ENCODE measurements at places on chromosomes 7 and 10.

DNA sequence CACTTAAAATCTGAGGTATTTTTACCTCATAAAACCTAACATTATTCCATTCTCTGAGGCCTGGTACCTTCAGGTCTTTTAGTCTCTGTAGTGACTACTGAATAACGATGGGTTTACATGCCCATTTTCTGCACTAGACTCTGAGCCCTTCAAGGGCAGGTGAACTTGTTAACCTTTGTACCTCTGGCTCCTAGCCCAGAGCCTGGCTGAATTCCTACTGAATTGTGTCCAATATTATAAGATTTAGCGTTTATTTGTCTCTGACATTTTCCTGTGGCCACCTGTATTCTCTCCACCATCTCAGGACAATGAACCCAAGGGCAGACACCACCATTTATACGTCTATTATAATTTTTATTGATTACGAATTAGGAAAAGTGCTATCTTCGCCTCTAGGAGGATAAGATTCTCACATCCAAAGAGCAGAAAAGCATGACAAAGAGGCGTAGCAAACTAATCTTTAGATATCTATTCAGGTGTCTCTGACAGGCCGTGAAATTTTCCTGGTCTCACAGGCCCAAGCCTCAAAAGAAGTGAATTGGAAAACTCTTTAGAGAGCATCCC, 27.9 kb upstream of the HNRNPH3 start:
- DNase-seq = no peak

DNA sequence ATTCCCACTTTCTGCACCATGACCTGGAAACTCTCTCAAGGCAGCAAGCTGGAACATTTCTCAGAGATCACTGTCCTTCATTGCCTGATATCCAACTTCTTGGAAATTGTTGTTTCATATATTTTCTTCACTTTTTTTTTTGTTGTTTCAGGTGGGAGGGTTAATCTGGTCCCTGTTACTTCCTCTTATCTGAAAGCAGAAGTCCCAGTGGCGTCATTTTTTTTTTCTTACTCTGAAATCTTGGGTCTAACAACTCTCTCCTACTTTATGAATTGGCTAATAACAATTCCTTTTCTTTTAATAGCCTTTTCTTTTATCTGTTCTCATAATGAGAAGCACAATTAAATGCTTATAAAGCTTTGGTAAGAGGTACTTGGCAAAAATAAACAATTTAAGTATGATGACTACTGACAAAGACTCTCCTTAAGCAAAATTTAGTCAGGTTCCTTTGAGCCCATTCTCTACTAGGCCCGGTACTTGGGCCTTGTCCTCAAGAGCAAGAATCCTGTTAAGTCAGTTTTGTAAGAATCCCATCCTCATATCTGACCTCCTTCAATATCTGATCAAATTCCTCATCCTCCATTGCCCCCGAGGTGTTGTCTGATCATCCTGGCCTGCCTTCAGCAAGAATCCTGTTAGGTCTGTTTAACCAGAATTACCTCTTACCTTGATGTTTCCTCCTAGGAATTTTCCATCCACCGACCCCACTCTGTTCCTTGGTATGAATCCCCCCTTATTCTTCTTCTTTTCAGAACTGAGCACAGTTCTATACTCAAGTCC, 11.5 kb upstream of the CC2D2B start:
- no peak for DNase-seq

GRCh38 chr7:3955751-3956696, 655.0 kb downstream of the SDK1 start:
- no peak for DNase-seq

DNA sequence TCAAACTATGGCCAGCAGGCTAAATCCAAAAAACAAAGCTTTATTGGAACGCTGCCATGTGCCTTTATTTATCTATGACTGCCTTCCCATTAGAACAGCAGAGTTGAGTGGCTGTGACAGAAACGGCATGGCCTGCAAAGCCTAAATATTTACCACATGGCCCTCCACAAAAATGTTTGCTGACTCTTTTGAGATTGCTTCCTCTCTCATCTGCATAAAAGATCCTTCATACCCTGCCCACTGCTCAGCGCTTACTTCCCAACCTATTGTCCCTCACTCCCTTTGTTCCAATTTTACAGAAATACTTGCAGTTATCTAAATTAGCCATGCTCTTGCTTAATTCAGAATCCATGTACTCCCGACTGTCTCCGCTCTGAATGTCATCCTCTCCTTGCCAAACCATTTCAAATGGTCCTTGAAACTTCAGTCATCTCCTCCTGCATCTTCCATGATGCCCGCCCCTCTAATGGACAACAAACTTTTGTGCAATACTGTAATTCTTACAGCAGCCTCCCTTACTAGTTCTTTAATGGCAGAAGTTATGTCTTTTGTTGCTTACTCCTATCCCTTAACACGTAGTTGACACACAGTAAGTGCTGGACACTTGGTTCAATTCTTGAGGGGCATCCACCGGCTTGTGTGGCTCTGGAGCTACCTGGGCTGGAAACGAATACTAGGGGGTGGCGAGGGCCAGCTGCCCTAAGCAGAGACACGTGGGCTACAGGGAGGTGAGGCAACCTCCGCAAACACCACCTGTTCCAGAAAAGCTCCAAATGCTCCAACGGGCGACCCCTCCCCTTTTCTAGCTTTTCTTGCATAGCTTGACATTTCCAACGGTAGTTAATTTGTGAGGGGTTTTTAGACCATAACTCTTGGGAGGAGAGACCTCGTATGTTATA, 832 bp downstream of the XRCC2 start:
- DNase-seq = peak; percentile 57

DNA sequence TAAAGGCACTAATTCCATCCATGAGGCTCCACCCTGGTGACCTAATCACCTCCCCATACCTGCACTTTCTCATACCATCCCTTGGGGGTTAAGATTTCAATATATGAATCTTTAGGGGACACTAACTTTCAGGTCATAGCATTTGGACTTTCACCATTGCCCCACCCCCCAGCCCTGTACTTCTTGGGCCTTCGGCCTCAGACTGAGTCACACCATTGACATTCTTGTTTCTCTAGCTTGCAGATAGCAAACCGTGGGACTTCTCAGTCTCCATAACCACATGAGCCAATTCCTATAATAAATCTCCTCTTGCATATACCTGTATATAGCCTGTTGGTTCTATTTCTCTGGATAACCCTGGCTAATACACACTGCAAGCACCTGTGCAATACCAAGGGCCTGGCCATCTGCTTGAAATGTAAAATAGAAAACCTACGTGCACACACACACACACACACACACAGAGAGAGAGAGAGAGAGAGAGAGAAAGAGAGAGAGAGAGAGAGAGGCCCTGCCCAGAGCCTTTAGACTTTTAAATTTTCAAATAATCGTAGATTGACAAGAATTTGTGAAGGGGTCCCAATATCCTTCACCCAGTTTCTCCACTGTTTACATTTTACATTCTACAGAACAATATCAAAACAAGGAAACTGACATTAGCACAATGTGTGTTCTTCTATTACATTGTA, 25.3 kb downstream of the ANXA8 start:
- no peak for DNase-seq

GRCh38 chr7:87874066-87874465, 2.1 kb downstream of the SLC25A40 start:
- DNase-seq = no peak

GRCh38 chr7:134770676-134771075, 8.8 kb upstream of the CALD1 start:
- DNase-seq = no peak

GRCh38 chr7:80018941-80019808, 115.5 kb upstream of the GNAI1 start:
- DNase-seq = peak; percentile 72

DNA sequence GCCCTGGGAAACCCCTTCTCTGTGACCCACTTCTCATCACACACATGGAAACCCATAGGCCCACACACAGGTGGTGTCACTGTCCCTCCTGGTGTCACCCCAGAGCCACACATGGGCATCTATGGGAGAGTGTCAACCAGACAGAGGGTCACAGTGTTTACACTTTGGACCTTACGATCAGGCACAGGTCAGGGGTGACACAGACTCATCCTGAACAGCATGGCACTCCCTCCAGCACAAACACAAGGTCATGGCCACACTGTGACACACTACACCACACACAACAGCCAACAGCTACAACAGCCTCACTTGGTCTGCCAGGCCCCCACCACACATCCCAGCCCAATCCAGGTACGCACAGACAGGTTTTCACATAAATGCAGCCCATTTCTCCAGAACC, 6.2 kb downstream of the TLX1 start:
- no peak for DNase-seq

- no peak for DNase-seq
These were observed 129.8 kb downstream of the DIP2C start for GRCh38 chr10:559767-560047.

- no peak for DNase-seq
These were observed 15.5 kb upstream of the FZD8 start for GRCh38 chr10:35657621-35658020.

- DNase-seq = no peak
These were observed 569.5 kb upstream of the MGMT start for GRCh38 chr10:128897401-128898129.

DNA sequence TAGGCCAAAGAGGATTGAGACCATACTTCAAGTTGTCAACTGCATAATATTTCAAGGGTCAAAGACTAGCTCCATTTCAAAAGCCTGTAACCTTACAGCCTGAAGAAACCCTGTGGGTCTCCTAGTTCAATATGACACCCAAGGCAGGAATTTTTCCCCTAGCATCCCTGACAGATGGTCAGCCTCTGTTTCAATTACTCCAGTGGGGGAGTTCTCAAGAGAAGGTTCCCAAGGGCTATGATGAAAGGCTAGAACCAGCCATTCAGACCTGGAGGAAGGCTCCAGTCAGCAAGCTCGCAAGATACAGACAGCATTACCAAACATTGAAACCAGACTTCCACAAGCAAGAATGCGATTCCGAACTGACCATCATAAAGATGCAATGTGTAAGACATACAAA, 1.6 kb downstream of the HTR7 start:
- DNase-seq = no peak

GRCh38 chr10:35821339-35821911, 179.3 kb upstream of the FZD8 start:
- DNase-seq = no peak

GRCh38 chr10:26391701-26392695, 46.1 kb upstream of the APBB1IP start:
- no peak for DNase-seq

- no peak for DNase-seq
These were observed 98.7 kb downstream of the CDK6 start for GRCh38 chr7:92737706-92738105.

GRCh38 chr10:36092116-36092515, 450.0 kb upstream of the FZD8 start:
- no peak for DNase-seq

GRCh38 chr10:79396520-79396919, 48.9 kb downstream of the ZCCHC24 start:
- DNase-seq = no peak

- DNase-seq = no peak
These were observed 7.9 kb upstream of the PAX2 start for GRCh38 chr10:100737355-100738054.

- DNase-seq = no peak
These were observed 235.8 kb upstream of the RHOBTB1 start for GRCh38 chr10:61179771-61180170.

DNA sequence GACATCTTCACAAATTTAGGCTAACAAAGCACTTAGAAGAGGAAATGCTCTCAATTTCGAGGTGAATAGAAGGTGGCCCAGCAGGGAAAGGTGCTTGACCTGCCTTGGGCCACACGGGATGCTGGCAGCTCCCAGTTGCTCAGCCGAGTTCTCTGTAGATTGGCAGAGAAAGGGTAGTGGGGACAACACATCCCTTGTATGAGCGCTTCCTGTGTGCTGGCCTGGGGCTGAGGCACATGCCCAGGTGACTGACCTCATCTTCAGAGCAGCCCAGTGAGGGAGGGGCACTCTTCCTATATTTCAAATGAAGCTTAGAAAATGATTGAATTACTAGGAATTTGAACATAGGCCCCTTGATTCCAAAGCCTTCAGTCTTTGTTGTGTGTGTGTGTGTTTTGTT, 20.2 kb downstream of the BAG3 start:
- no peak for DNase-seq

DNA sequence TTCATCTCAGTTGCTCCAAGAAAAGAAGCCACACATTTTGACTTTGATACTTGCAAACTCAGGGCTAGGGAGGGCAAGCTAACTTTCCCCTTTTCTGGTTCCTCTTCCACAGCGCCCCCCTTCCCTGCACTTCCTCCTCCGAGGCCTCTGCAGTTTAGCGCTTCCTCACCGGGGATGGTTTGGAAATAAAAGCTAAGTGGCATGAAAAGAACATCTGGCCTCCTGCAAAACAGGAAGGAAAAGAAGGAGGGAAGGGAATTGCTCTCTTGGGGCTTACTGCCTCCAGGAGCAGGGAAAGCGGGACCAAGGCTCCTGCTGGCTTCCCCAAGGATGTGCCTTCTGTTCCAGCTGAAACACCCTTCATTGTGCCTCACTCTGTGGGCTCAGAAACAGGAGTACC, 42.3 kb downstream of the PRKCQ start:
- DNase-seq = no peak

DNA sequence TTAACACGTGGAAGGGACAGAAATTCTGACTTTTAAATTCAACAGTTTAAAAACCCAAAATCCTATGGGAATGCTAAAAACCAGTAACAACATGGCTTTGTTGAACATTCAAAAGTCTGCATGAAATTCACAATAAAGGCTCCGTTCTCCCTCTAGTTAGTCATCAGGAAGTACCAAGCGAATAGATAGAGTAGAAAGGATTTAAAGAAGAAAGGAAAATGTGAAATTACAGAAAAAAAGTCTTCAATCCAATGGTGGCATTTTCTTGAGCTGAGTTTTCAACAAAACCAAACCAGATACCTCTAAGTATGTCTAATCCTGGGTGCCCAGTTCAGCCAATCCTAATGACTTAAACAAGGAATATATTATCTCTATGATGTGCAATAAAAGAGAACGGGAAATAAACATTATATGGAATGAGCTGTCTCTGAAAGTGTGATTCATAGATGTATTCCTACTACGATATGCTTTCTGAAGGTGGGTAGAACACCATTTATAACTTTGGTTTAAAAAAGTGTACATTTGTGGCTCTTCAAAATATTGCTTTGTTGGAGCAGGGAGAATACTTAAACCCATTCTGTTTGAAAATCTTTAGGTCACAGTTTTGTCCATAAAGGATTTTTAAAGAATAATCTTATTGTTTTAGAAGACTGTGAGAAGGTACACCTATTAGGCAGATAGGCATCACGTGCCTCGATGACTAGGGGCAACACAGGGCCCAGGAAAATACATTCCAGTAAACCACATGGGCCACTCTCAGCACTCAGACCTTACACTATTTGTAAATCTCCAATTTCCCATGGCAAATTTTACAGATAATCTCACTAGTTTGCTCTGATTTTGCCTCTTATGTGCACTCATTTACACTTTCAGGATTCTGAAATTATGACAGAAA, 87.7 kb downstream of the CUBN start:
- no peak for DNase-seq

DNA sequence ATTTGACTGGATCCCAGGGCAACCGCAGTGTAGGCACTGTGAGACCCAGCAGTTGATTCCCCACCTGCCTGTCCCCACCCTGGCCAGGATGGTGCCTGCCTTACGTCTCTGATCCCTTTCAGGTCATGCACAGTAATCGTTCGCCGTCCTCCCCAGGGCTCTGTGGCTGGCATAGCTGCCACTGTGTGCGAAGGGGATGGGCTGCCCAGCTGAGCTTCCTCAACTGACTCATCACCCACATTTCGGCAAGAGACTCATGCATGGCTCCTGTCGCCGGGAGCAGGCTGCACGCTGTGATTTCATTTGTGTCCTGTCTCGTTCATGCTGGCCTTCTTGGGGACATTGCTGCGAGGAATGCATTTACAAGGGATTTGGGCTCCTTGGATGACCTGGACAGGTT, 252.4 kb downstream of the KLF6 start:
- no peak for DNase-seq
